ENCODE measurements at places on chromosomes 6 and 20. TPM values are rescaled to one million over a fixed set of nuclear protein-coding genes. Genes with fewer than 3 reads are reported as not detected.

VSX1 gene
- 0.66 TPM for total RNA-seq

- DNase-seq = no peak
- no peaks in the 10 kb centered on the region for H3K27me3 ChIP-seq
- no peak overlapping the region for H3K27ac ChIP-seq
Measured at GRCh38 chr6:114343782-114344144, 940 bp upstream of the HS3ST5 start.

VWA7 gene
- total RNA-seq = 4.2 TPM

CALHM6 gene
- total RNA-seq = 1.3 TPM

FAM217B gene
- 2.6 TPM for total RNA-seq

COL19A1 gene
- total RNA-seq = 0.26 TPM
